B cell (primary cell): ENCODE measurements at places on chromosomes 1 and 21. TPM values are rescaled to one million over a fixed set of nuclear protein-coding genes. Genes with fewer than 3 reads are reported as not detected.
A peak's percentile ranks its signal among the peaks of the same experiment; 100 is the strongest.

Gene OR10Z1
- total RNA-seq, result not detected in 2 replicates

Gene ZNF593OS
- total RNA-seq, result not detected in 2 replicates

- H3K36me3 ChIP-seq, result no peaks in the 10 kb centered on the region
Observed at GRCh38 chr21:30652891-30653290, 10.2 kb downstream of the KRTAP20-3 start.

Gene OR2L3
- total RNA-seq, result 0.10 TPM in 1 of 2 replicates, not detected in the other

Gene TMOD4
- total RNA-seq, result 3.5 and 5.1 TPM in 2 replicates

GRCh38 chr1:228988664-228989063, 253.4 kb downstream of the RHOU start:
- H3K36me3 ChIP-seq, result no peaks in the 10 kb centered on the region
- no peak for DNase-seq
- no peak overlapping the region for H3K4me3 ChIP-seq
- no peak overlapping the region for H3K27ac ChIP-seq
- peaks cover 25% of the 10 kb centered on the region for H3K4me1 ChIP-seq

DNA sequence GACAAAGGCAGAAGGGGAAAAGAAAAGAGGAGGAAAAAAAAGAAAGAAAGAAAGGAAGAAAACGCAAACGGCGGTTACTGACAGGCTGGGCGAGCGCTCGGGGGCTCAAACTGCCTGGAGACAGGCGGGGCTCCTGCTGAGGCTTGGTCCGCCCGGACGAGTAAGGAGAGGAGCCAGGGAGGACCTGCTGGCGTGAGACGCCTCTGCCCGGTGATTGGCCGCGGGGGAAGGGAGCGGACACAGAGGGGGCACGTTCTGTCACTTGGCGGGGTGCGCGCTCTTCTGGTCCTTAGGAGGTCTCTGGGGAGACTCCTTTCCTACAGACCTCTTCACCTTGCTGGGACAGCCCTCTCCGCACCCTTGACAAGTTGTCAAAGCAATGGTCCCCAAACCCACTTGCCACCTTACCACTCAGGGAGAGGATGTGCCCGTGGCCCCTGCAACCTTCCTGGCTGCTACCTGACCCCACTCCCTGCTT, 791 bp upstream of the PIK3R3 start:
- H3K4me1 ChIP-seq, result peaks cover 17% of the 10 kb centered on the region
- H3K27ac ChIP-seq, result peak overlapping the region; percentile 40
- H3K27me3 ChIP-seq, result peaks cover 30% of the 10 kb centered on the region
- H3K36me3 ChIP-seq, result no peaks in the 10 kb centered on the region
- peak overlapping the region; percentile 92 for H3K4me3 ChIP-seq
- no peak for DNase-seq

DNA sequence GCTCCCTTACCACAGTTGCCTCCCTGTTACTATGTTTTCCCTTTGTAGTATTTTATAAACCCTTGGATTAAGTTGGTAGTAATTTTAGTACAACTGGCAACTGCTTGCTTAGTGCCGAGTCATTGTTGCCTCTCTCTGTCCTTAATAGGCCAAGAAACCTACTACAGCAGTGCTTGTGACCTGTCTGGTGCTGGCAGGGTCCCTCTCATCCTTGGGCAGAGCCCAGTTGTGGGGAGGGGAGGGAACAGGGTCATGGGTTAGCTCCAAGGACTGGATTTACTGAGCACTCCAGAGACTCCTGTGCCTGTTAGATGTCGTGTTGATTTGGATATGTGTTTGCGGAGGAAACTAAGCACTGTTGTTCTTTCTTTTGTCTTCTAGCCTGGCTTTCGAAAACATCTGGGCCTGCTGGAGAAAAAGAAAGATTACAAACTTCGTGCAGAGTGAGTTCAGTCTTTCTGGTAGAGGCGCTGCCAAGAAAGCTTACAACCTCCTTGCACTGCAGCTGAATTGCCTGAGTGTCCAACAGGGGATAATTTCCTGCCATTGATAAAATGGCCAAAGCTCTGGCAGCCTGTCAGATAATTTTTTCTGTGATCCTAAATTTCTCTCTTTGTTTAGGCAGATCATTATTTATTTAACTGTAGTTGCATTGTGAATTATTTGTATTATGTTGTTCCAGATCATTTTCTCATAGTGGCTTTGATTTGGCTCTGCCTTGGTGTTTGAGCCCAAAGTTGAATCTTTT, 3.6 kb downstream of the UTP11 start:
- H3K36me3 ChIP-seq, result peaks cover 4% of the 10 kb centered on the region
- H3K27me3 ChIP-seq, result no peaks in the 10 kb centered on the region
- H3K4me1 ChIP-seq, result peaks cover 13% of the 10 kb centered on the region
- H3K4me3 ChIP-seq, result no peak overlapping the region
- H3K27ac ChIP-seq, result no peak overlapping the region
- no peak for DNase-seq

Gene ERICH3
- total RNA-seq, result 0.27 and 0.46 TPM in 2 replicates

GRCh38 chr1:77824079-77824478, 44.6 kb downstream of the MIGA1 start:
- H3K27ac ChIP-seq, result no peak overlapping the region
- H3K4me3 ChIP-seq, result no peak overlapping the region
- no peak for DNase-seq
- no peaks in the 10 kb centered on the region for H3K4me1 ChIP-seq
- H3K36me3 ChIP-seq, result no peaks in the 10 kb centered on the region

- peaks cover 13% of the 10 kb centered on the region for H3K4me1 ChIP-seq
- no peak for DNase-seq
- H3K27ac ChIP-seq, result no peak overlapping the region
- no peaks in the 10 kb centered on the region for H3K27me3 ChIP-seq
Observed at GRCh38 chr1:38029081-38029681, 16.6 kb downstream of the UTP11 start.

DNA sequence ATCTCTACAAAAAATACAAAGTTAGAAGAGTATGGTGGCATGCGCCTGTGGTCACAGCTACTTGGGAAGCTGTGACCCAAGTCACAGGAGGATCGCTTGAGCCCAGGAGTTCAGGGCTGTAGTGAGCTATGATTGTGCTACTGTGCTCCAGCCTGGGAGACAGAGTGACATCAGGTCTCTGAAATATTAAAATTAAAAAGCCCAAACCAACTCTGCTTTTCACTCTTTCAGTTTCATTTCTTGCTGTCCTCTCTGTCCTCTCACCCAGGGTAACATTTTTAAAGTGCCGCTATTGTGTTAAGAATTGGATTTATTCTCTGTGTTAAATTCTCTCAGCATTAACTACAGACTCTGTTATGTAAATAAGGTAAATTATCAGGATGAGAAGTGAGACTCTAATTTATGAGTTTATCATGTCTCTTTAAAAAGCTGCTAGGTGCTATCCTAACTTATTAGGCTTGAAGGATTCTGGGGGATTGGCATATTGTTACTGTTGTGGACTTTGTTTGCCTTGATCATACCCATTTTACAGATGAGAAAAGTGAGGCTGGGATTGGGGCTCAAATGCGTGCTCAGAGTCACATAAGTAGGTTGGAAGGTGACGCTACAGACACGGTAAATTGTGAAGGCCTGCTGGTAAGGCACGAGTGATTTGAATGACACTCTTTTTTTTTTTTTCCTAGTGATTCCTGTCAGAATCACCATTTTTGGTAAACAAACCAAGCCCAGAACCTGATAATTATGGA, 46.5 kb downstream of the B3GALT5 start:
- H3K36me3 ChIP-seq, result no peaks in the 10 kb centered on the region
- no peaks in the 10 kb centered on the region for H3K27me3 ChIP-seq
- H3K27ac ChIP-seq, result no peak overlapping the region
- no peak overlapping the region for H3K4me3 ChIP-seq
- DNase-seq, result no peak
- no peaks in the 10 kb centered on the region for H3K4me1 ChIP-seq

Gene RPL5
- 1,049 and 1,104 TPM in 2 replicates for total RNA-seq

Gene CACHD1
- total RNA-seq, result not detected in 2 replicates

Gene OR2AK2
- 0.39 and 0.61 TPM in 2 replicates for total RNA-seq

DNA sequence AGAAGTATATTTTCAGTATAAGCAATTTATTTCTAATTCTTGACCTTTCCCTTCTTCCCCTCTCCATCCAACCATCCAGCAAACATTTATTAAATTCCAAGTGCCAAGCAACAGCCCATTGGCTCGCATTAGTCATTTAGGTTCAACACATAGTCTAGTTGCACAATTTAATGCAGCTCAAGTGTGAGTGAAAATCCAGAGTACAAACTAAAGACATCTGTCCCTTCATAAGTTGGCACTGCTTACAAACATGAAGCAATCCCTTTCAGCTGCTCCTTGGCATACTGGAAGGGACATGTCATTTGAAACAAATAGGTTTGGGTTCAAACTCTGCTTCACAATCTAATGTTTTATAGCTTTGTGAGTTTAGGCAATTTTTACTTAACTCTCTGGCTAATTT, 10.7 kb downstream of the CASQ2 start:
- no peaks in the 10 kb centered on the region for H3K27me3 ChIP-seq
- no peaks in the 10 kb centered on the region for H3K4me1 ChIP-seq
- no peak for DNase-seq
- H3K27ac ChIP-seq, result no peak overlapping the region
- no peak overlapping the region for H3K4me3 ChIP-seq
- no peaks in the 10 kb centered on the region for H3K36me3 ChIP-seq

Gene HSD3B1
- not detected in 2 replicates for total RNA-seq

DNA sequence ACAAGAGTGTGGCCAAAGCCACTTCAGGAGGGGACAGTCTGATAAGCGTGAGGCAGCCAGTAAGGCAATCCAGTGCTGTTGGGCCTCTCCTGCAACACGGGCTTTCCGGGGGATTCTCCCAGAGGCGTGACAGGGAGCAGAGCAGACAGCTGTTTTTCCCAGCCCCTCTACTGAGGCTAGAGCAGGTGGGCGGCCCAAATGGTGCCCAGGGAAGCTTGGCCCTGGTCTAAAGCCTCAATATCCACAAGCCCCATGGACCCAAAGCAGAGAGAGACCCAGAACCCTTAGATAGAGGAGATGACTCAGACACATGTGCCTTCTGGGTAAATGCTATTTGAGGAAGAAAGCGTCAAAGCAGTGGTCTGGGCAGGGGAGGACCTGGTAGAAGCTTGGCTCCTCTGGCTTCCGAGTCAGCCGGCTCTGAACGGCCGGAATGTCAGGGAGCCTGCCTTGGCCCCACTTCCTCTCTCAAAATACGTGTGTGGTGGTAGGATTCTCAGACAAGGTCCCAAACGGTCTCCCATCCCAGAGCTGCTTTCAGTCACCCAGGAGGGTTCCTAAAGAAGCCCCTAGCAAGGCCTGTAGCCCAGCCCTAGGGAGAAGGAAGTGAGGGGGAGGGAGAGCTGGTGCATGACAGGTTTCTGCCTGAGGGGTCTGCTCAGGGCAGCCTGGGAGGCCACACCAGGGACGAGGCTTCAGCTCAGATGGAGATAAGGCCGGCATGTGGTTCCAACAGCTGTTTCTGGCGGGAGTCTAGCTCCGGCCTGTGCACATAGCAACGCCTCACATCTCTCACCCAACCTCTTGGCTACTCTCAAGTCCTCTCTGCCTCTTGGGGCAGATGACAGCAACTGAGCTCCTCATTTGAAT, 28.8 kb downstream of the PIK3C2B start:
- H3K36me3 ChIP-seq, result no peaks in the 10 kb centered on the region
- peaks cover 80% of the 10 kb centered on the region for H3K4me1 ChIP-seq
- H3K27me3 ChIP-seq, result no peaks in the 10 kb centered on the region
- peak overlapping the region; percentile 2 for H3K4me3 ChIP-seq

- no peak for DNase-seq
- no peaks in the 10 kb centered on the region for H3K36me3 ChIP-seq
- H3K27ac ChIP-seq, result no peak overlapping the region
- no peak overlapping the region for H3K4me3 ChIP-seq
Observed at GRCh38 chr1:234891427-234891826, 237.2 kb downstream of the TOMM20 start.

DNA sequence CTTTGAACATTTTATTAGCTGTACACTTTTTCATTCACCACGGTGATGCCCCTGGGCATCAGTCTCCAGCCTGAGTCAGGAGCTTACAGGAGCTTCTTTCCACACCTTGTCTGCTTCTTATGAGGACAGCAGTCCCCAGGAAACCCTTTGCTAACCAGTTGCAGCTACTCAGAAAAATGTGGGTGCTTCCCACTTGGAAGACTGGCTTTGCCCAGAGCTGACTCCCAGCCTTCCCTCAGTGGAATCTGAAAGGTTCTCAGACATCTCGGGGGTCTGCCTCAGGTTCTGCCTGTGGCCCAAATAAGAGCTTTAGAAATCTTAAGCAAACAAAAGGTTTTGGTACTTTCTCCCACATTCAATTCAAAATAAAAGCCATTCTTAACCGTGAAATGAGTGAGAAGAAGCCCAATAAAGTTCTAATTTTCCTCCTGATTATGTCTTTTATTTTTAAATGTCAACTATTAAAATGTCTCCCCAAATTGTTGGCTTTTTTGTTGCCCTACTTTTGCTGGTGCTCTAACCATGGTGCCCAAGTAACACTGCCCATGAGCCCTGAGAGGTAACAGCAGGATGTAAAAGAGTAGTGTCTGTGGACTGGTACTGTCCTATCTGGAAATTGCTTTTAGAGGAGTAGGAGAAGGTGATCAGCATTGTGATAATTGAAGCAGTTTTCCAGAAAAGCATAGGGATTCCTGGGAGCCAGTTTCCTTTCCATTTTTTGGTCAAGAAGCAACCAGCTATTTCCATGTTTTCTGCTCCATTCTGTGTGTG, 5.6 kb downstream of the C1orf53 start:
- H3K27ac ChIP-seq, result no peak overlapping the region
- DNase-seq, result peak; percentile 20
- no peak overlapping the region for H3K4me3 ChIP-seq
- H3K4me1 ChIP-seq, result peaks cover 54% of the 10 kb centered on the region

DNA sequence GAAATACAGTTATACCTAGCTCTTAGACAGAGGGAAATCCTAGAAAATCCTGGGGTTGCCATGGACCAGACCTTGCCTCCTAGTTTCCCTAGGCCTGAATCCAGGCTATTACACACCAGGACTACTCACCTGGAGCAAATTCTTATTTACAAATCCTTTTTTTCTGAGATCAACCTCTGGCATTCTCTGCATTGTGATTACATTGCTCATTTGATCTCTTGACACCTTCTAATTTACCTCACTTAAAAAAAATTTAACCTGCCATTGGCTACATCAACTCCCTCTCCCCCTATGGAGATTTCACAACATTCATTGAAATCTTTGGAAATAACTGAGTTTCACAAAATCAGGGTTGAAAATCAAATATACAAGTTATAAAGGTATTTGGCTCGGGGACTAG, 2.9 kb upstream of the C1orf105 start:
- H3K27me3 ChIP-seq, result no peaks in the 10 kb centered on the region
- H3K4me1 ChIP-seq, result no peaks in the 10 kb centered on the region
- no peak overlapping the region for H3K27ac ChIP-seq
- H3K36me3 ChIP-seq, result no peaks in the 10 kb centered on the region
- H3K4me3 ChIP-seq, result no peak overlapping the region

Gene OR2L8
- total RNA-seq, result 0.44 and 0.94 TPM in 2 replicates

GRCh38 chr1:240800291-240800690, 188.3 kb upstream of the GREM2 start:
- H3K36me3 ChIP-seq, result no peaks in the 10 kb centered on the region
- no peak for DNase-seq
- no peaks in the 10 kb centered on the region for H3K4me1 ChIP-seq
- H3K27me3 ChIP-seq, result no peaks in the 10 kb centered on the region
- no peak overlapping the region for H3K27ac ChIP-seq

Gene C4BPA
- not detected in 2 replicates for total RNA-seq
